ENCODE measurements at places on chromosomes 3 and 15.

- DNase-seq: no peak
Observed at GRCh38 chr3:31230425-31231223, 302.1 kb upstream of the STT3B start.

- DNase-seq: no peak
Observed at GRCh38 chr15:70151462-70151861, 53.7 kb upstream of the TLE3 start.

DNA sequence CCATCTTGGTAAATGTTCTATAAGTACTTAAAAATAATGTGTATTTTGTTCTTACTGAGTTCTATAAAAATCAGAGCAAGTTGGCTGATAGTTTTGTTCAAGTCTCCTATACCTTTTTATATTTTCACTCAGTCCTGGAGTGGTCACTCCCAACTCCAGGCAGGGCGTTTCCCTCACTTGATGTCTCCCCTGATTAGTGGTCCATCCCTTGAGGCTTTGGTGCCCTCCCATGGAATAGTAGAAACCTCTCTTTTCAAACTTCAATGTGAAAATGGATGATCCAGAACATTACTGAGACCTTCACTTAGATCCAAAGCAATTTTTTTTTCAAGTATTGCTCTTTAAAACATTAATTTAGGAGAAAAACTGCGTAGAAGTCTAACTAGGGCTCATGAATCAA, 25.0 kb upstream of the SCN10A start:
- DNase-seq: no peak

GRCh38 chr15:71810256-71811035, at the start of gene NR2E3:
Gene NR2E3, plus strand, starts transcription at chr15:71810554. Its CDS starts 190 bp downstream, at chr15:71810744.
- DNase-seq: no peak

- no peak for DNase-seq
Observed at GRCh38 chr3:113607219-113607596, 74.9 kb downstream of the SIDT1 start.

DNA sequence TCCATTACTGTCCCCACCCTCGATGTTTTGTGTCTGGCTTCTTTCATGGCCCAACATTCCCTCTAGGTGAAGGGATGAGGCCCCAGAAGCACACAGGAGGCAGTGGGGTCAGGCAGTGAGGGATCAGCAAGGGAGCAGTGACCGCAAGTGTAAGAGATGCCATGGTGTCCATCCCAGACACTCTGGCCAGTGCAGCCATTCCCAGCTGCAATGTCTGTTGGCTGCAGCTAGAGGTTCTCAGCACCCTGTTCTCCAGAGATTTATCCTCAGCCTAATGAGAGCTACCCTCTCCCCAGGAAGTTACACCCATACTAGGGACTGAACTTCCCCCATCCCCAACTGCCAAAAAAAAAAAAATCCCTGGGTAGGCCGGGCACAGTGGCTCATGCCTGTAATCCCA, 40.2 kb downstream of the TRANK1 start:
- no peak for DNase-seq

DNA sequence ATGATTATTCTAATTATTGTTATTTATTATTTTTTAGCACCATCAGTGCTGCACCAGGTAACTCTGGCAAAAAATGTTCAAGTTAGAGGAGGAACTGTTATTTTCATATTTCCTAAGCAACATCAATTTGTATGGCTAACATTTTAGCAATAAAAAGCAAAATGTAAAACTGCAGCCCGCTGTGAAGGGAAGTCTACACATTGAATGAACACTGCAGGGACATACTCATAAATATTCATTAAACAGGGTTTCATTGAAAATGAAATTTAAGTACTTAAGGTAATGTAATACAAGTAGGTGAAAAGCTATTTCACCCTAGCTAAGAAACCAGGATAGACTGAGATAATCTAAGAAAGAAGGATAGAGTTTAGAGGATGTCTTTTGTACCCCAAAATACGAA, 532.7 kb downstream of the NLGN1 start:
- no peak for DNase-seq

- DNase-seq: no peak
Observed at GRCh38 chr3:166499636-166500035, 662.4 kb upstream of the BCHE start.

DNA sequence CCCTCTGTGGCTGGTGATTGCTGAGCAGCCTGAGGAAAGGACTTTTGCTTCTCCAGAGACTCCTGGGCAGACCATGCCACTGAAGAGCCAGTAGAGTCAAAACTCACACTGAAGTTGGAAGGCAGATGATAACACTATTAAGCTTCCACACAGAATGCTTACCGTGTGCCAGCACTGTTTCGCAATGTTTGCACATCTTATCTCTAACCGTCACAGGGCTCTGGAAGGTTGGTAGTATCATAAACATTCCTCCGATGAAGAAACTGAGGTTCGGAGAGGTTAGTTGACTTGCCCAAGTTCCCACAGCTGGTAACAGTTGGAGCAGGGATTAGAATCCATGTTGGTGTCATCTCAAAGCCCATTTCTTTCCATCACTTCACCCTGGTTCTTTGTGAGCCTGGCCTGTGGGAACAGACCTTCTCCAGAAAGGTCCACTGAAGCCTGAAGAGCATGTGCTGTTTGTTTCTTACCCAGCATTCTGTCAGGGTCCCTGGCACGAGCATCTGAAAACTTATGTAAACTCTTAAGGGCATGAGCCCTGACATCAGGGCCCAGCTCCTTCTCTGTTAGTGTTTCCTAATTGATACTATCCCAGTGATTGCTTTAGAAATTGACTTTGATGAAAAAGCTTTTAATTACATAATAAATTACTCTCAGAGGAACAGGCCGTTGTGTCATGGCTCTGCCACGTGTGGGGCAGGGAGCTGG, 77.0 kb upstream of the PRR23C start:
- no peak for DNase-seq

DNA sequence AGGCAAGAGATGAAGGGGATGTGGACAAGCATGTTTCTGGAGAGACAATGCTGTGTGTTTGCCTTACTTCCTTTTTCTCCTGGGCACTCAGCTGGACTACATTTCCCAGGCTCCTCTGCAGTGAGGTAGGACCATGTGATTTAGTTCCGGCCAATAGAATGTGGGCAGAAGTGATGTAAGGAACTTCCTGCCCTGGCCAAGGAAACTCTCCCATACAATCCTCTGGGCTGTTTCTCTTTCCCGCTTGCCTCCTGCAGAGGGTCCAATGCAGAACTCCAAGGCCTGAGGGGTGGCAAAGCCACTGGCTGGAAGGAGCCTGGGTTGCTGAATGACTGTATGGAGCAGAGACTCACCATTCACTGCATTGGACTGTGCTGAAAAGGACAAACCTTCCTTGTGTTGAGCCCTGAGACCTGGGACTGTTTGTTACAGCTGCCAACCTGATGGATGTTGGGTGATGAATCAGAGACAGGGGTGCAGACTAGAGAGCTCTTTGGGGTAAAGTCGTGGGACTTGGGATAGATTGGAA, 82.7 kb upstream of the SLC6A6 start:
- no peak for DNase-seq

DNA sequence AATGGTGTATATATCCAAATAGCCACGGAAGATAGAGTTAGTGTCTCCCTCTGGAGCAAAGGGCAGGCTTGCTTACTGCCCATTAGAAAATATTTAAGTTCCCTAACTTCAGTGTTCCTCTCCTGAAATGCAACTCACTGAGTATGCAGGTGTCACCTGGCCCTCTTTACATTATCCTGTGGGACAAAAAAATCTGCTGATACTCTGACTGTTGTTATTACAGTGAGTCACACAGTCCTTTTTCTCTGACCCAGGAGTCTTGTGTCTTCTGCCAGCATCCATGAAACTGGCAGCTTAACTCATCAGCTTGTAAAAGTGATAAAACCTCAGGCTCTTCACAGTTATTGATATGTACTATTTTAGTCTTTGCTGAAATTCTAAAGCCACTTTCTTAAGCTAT, 42.2 kb upstream of the RASGRF1 start:
- no peak for DNase-seq

DNA sequence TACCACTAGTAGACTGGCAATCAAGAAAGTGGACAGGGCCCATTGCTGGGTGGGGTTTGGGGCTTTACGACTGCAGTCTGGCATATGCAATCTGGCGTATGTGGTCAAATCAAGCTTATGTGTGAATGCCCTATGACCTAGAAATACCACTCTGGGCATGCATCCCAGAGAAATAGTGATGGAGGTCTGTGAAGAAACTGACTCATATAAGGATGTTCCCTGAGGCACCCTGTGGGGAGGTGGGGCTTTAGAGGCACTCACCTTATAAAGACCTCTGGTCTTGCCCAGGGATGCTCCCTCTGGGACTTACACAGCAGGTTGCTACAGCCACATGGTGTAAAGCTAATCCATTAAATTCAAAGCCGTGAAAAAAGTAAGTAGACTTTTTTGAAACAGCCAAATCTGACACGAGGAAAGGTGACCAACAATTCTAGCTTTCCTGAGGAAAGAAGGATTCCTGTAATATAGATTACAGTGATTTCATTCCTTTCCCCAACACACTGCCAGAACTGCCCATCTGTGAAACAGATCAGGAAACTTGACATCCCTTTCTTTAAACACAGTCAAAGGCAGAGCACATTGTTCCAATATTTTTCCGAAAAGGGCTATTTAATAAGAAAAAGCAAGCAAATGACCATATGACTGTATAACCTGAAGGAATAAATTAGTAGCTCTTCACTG, 13.6 kb downstream of the RARRES1 start:
- DNase-seq: no peak

DNA sequence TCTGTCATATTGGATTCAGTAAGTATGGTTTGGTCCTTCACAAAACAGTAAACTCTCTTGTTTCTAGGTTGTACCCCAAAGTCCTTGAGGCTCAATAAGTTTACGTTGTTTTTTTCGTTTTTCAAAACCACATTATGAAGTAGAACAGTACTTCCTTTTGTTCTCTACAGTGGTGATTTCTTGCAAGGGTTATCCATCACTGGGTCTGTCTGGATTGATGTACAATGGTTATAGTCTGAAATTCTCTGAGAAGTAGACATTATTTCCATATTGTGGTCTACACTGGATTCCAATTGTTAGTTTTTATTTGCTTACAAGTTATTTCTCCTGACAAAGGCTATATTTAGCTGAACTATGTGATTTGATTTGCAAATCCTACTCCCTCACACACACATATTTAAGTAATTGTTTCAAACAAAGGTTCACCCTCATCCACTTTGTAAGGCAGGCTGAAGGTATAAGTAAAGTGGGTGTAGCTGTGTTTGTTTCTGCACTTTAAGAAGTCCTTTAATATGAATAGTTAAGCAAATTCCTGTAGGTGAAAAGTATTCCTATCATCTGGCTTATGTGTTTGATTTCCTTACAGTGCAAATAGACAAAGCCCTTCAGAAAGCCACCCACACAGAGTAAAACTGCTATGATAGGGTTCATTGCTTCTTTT, 64.2 kb upstream of the MME start:
- no peak for DNase-seq

DNA sequence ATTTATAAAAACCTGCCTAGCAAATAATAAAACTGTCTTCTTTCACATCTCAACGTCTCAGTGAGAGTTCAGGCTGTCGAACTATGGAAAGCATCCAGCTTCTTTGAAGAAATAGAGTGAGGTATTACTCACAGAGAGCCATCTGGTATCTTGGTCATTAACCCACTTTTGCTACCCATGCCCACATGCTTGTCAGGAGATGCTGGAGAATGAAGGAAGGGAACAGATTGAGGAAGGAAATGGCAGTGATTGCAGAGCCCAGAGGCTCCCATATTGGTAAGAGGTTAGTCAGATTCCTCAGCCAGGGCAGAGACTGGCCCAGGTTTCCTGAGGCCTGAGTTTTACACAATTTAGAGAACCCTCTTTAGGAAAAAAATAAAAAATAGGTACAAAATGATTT, 119.1 kb downstream of the B3GALNT1 start:
- no peak for DNase-seq

GRCh38 chr3:26962492-26963360, 340.2 kb downstream of the LRRC3B start:
- DNase-seq: no peak

- DNase-seq: no peak
Observed at GRCh38 chr3:8223766-8224165, 277.9 kb upstream of the LMCD1 start.

- no peak for DNase-seq
Observed at GRCh38 chr3:12392101-12392878, 92.0 kb upstream of the TSEN2 start.

- no peak for DNase-seq
Observed at GRCh38 chr3:133282236-133282635, 117.6 kb upstream of the BFSP2 start.

GRCh38 chr3:39989746-39990145, 180.3 kb downstream of the MYRIP start:
- no peak for DNase-seq

GRCh38 chr15:98123297-98123696, 162.8 kb downstream of the ARRDC4 start:
- DNase-seq: no peak

- DNase-seq: no peak
Observed at GRCh38 chr15:59296181-59296617, 76.5 kb downstream of the MYO1E start.

DNA sequence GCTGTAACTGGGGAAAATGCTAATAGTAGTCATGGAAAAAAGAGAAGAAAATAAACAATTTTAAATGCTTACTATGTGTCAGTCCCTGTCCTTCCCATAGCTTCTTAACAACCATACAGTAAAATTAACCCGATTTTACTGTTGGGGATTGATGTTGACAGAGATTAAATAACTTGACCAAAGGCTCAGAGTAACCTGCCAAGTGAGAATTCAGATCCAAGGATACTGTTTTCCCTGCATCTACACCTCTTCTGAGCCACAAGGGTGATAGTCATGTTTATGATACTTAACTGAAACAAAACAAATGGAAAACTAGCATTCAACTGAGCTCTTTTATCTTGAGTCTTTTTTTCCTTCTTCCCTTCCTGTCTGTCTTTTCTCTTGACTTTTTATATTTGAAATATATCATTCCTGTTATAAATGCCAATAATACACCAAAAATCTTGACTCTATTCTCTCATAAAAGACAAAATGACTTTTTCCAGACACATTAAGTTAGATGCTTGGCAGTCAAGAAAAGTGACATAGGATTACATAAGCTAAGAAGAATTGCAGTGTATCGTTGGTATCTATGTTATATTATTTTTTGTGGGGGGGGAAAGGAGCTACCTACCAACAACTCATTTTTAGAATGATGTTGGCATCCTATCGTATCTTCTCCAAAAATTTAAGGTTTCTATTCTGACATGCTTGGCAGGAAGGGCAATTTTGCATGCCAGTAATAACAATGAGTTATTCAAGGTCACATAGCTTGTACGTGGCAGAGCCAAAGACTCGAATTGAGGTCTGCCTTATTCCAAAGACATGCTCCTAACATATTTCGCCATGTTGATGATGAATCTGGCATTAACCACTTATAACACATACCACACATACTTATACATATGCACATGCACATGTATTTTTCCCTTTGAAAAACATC, 306.6 kb upstream of the KCNH8 start:
- no peak for DNase-seq

DNA sequence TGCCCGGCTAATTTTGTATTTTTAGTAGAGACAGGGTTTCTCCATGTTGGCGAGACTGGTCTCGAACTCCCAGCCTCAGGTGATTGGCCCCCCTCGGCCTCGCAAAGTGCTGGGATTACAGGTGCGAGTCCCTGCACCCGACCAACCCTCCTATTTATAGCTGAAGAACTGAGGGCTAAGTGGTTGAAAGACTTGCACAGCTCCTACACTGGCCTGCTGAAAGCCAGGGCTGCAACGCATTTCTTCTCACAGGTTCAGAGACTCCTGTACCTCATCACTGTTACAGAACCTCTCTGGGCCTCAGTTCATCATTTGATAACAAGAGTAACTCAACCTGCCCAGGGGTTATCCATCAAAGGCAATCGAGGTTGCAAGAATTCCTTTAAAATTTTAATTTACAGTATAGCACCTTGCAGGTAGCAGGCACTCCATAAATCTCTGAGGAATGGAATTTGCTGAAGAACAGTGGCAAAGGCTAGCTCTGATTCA, 626.5 kb upstream of the TBL1XR1 start:
- DNase-seq: no peak
